ENCODE measurements at places on chromosomes 7 and 10. TPM values are rescaled to one million over a fixed set of nuclear protein-coding genes. Genes with fewer than 3 reads are reported as not detected.

The PAX4 gene
- total RNA-seq = not detected

The PCBD1 gene
- total RNA-seq = 40.3 TPM

The UCMA gene
- total RNA-seq = not detected

The ICA1 gene
- 26.3 TPM for total RNA-seq

The GALNT17 gene
- not detected for total RNA-seq

The INTS1 gene
- 86.3 TPM for total RNA-seq

The ACHE gene
- 0.30 TPM for total RNA-seq

The TCAF2 gene
- total RNA-seq = 0.70 TPM

The EBLN1 gene
- total RNA-seq = not detected

The EZH2 gene
- 48.1 TPM for total RNA-seq

The PLXNA4 gene
- not detected for total RNA-seq

DNA sequence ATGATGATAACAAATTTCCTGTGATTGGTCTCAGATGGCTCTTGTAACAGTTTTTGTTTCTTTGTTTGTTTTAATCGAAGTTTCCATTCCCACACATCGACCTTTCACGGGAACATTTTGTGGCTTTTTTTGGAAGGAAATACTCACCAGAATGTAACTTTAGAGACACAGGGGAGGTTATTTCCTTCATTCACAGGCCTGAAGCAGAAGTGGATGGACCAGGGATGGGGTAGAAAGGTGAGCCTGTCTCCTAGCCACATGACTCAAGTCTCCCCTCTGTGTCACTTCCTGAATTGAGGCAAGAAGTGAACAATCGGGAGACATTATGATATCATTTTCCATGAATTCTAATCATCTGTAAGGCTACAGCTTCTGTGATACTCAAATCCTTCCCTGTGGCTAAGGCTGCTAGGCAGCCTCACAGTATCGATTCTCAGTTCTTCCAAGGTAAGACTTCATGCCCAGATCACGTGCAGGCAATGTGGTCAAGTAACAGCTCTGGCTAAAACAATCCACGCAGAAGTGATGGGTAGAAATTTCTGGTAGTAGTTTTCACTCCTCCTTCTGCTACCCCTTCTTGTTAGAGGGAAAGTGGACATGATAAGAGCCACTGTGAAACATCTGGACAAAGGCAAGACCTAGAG is 203.9 kb upstream of the NEBL start:
- DNase-seq = peak; percentile 33

DNA sequence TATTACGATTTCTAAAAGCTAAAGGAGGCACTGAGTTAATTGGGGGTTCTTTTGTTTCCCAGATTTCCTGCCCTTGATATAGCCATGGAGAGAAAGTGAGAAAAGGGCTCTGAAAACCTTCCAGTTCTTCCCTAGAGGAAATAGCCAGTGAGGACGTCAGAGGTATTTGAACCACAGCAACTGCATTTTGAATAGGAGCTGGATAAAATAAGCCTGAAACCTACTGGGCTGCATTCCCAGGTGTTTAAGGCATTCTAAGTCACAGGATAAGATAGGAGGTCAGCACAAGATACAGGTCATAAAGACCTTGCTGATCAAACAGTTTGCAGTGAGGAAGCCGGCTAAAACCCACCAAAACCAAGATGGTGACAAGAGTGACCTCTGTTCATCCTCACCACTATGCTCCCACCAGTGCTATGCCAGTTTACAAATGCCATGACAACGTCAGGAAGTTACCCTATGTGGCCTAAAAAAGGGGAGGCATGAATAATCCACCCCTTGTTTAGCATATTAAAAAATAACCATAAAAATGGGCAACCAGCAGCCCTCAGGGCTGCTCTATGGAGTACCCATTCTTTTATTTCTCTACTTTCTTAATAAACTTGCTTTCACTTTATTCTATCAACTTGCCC is 85.1 kb upstream of the FRMD4A start:
- DNase-seq = no peak

DNA sequence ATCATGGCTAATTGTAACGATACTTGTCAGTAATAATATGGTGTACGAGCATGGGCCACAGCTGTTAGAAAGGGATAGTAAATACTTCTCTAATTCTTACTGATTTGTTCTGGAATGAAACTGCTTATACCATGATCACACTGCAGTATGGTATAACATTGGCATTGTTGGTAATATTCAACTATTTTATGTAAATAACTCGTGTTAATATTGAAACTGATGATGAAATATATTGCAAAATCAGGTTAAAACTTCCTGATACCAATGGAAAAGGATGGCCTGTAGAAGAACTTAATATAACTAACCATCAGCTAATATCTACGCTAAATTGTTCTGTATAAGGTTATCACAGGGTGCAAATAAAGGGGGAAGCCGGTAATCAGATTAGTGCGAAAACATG is 10.3 kb downstream of the OR2A14 start:
- DNase-seq = no peak

- DNase-seq = no peak
These were observed 72.5 kb upstream of the IGFBP3 start for GRCh38 chr7:45993621-45994020.

- DNase-seq = no peak
These were observed 154.9 kb upstream of the PPP1R3A start for GRCh38 chr7:114073701-114074100.

- no peak for DNase-seq
These were observed 290.2 kb downstream of the DNAJB6 start for GRCh38 chr7:157627033-157627432.

- no peak for DNase-seq
These were observed 50.0 kb upstream of the BET1 start for GRCh38 chr7:94054130-94054529.

GRCh38 chr10:107814865-107815487 is 650.5 kb upstream of the SORCS1 start:
- peak; percentile 83 for DNase-seq

GRCh38 chr10:101745074-101745696 is 30.7 kb downstream of the FGF8 start:
- DNase-seq = no peak

DNA sequence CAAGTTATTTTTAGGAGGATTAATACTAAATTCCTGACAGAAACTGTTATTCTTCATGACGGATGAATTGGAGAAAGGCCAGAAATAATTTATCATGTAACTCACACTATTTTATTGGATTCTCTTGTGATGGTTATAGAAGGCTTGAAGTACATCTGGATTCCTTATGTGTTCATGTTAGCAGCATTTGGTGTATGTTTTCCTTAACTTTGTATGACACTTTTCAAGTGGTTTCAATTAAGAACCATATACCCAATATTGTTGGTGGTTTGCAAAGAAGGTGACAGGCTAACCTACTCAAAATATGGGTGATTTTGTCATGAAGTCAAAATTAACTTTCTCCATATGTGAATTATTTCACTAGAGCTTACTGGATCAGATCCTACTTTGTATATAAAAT is 532.2 kb upstream of the CNTNAP2 start:
- DNase-seq = no peak

DNA sequence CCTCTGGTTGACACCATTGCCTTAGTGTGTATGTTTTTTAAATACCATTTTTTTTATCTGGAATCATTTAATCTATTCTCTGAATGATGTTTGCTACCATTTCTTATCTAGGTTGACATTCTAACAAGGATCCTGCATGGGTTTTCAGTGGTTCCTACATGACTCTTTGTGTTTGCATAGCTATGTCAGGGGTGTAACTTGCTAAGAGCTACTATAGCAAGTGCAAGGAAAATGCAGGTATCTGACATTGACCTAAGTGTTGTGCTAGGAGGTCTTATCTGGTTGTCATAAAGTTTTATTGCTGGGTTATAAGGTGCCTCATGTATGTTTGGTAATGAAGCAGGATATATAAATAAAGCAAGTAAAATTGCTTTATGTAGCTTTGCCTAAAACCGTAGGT is 183.2 kb downstream of the PLXDC2 start:
- no peak for DNase-seq

- no peak for DNase-seq
These were observed 28.9 kb downstream of the PPIF start for GRCh38 chr10:79376078-79376628.

GRCh38 chr7:40507166-40507565 is 372.4 kb downstream of the SUGCT start:
- DNase-seq = peak; percentile 13

- no peak for DNase-seq
These were observed 71.3 kb downstream of the AP3M1 start for GRCh38 chr10:74079028-74079935.

DNA sequence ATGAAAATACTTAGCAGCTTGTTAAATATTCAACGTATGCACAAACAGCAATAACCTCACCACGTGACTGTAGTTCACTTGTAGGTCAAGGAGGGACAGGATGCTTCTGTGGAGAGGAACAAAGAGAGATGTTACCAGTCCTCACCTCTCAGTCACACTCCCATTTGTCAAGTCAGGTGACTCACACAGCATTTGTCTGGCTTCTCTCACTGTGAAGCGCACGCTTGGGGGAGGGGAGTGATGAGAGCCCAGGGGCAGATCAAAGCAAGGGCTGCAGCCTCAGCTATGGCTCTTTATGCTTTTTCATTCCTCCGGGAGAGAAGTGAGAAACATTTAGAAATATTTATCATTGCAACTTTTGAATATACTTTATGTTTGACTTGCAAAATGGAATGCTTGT is 2.9 kb upstream of the RBM20 start:
- DNase-seq = peak; percentile 61

DNA sequence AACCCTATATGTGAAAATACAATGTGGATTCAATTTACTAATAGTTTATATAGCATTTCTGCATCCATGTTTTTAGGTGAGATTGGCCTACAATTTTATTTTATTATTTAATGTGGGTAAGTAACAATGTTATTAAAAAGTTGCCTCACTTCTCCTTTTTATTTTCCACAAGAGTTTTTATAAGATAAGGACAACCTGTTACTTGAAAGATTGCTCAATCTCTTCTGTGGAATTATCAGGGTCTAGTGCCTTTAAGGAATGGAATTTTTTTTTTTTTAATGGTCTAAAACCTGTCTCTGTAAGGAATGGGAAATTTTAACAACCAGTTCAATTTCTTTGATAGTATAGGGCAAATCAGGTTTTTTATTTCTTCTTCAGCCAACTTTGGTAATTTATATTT is 53.9 kb upstream of the RAB18 start:
- no peak for DNase-seq

- DNase-seq = peak; percentile 65
These were observed 1.0 kb downstream of the CHST15 start for GRCh38 chr10:124092250-124092859.

DNA sequence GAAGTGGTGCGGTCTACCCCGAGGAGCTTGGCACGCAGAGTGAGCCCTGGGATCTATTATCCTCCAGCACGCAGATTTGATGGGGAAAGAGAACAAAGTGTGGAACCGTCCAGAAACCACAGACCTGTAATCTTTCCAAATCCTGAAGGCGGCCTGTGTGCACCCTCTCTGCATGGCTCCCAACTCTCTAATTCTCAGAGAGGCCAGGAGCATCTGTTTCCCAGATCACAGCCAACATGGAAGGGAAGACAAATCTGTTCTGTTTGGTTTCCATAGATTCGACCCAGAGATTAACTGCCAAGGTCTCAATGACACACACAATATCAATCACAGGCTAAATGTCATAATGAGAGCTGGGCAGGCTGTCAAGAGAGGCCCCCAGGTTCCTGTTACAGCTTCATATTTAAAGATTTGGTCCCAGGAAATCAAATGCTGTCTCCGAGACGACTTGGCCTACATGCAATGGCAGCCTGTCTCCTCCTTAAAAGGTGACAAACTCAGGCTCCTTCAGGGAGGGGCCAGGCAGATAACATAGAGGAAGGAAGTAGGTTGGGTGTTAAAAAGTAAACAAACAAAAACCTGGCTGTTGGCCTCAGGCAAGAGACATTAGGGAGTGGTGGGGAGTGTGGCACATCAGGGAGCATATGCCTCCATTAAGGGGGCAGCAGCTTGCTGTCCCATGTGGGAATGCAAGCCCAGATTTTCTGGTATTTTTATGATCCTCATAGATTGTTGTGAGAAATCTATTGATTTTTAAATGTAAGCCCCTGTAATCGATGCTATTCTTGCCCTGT is 48.8 kb upstream of the SAMD8 start:
- no peak for DNase-seq

GRCh38 chr10:18793951-18794350 is 134.7 kb downstream of the ARL5B start:
- peak; percentile 49 for DNase-seq

- DNase-seq = peak; percentile 99
These were observed 30.7 kb upstream of the TRIL start for GRCh38 chr7:28988810-28989209.

- no peak for DNase-seq
These were observed 33.0 kb upstream of the MICU1 start for GRCh38 chr10:72658696-72659400.

DNA sequence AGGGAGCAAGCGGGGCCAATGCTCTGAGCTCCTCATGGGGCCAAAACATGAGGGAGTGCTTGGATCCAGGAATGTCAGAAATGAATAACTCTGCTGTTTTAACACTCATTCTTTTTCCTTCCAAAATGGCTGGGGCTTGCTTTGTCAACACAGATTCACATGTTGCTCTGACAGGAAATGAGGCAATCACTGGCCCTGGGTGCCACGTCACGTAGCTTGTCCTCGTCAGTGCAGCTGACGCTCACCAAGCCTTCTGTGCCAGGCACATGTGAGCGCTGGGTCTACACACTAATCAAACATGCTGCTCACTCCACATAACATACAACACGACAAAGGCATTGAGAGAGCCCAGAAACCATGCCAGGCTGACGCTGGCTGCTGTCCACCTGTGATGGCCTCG is 198.9 kb downstream of the WDR37 start:
- DNase-seq = peak; percentile 48

DNA sequence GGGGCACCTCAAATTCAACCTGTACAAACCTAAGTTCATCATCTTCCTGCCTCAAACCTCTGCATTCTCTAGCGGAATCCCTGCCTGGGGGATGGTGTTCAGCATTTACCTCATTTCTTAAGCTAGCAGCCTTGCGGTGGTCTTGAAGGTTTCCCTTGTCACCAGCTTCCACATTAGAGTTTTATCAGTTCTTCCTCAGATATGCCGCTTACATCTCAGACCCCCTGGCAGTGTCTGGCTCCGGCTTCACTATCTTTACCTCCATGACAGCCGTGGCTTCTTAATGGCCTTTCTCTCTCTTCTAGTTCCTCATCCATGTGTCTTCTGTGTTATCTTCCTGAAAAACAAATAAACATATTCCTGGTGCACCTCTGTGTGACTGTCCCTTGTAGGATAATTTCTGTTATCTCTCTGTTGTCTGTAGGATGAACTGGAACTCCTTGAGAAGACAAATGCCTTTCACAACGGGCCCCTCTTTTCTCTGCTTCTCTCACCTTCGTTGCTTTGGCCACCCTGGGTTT is 101.1 kb upstream of the BMPER start:
- no peak for DNase-seq

- peak; percentile 75 for DNase-seq
These were observed 13.2 kb upstream of the TRA2A start for GRCh38 chr7:23544913-23545354.

GRCh38 chr10:115957786-115958442 is 315.1 kb downstream of the GFRA1 start:
- DNase-seq = no peak

GRCh38 chr7:97851683-97852082 is 20.5 kb downstream of the ASNS start:
- DNase-seq = no peak

DNA sequence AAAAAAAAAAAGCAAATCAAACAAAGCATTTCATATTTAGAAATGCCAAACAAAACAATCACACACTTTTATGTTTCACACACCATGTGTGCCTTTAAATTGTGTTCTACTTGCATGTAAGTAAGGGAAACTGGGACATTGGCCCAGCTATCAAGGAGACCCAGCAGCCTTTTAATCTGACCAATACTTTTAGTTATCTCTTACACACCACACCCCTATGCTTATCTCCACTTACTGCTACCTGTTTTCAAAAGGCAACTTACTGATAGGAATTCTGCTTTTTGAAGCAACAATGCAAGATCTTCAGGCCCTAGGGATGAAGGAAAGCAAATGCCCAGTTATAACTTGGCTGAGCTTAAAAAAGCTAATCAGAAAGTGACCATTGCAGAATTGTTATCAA is 1244.8 kb upstream of the SORCS1 start:
- DNase-seq = no peak
